Endothelial cell (in vitro differentiated cells): ENCODE measurements at places on chromosomes 3 and 15.

DNA sequence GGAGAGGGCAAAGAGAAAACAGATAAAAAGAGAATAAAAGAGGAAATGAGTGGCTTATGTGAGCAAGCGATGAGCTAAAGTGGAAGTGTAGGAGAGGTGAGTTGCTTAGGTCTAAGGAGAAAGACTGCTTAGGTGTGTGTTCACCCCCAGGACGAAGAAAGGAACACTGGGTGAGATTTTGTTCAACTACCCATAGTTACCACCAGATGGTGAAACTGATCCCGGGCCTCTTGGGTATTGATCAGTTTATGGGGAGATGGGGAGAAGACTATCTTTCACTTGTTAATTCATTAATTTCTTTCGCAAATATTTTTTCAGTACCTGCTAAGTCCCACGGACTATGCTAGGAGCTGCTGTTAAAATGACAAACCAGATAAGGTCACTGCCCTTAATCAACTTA lies 33.9 kb downstream of the GAP43 start:
- DNase-seq: no peak

DNA sequence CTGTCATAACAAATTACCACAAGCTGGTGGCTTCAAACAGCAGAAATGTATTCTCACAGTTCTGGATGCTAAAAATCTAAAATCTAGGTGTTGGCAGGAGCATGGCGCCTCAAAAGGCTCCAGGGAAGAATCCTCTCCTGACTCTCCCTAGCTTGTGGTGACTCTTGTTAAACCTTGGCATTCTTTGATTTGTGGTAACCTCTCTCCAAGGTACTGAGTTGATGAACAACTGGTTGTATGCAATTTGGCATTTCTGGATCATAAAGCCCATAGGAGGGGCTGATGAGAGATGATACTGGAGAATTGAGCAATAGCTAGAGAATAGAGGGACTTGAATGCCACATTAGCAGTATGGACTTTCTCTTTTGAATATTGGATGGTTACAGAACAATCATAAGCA lies 821.8 kb downstream of the TBL1XR1 start:
- DNase-seq: no peak

DNA sequence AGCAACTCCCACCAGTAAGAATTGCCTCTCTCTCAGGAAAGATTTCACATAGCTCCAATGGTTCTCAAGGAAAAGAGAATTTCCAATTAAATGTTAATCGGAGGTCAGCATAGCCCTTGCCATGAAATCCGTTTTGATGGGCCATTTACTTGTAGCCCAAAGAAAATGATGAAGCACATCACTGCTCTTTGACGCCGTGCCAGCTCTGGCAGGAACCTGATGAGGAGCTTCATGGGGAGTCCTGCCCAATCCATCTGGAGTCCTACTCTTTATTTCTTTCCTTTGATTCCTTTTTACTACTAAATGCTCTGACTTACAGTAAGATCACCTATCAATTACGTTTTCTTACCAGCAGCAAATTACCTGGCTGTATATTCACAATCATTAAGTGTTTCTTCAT lies 84.7 kb downstream of the FGF12 start:
- no peak for DNase-seq

- DNase-seq: no peak
Observed at GRCh38 chr3:50617096-50617791, at the start of gene MAPKAPK3. TSS of gene MAPKAPK3 (plus strand) at chr3:50617151. CDS start at chr3:50617566, 415 bp downstream.

- DNase-seq: no peak
Observed at GRCh38 chr15:41024131-41024530, 70.9 kb downstream of the CHAC1 start.

GRCh38 chr3:161323926-161324621 lies 47.2 kb downstream of the SPTSSB start:
- DNase-seq: no peak

GRCh38 chr3:18201315-18201714 lies 223.8 kb downstream of the SATB1 start:
- DNase-seq: no peak

- DNase-seq: no peak
Observed at GRCh38 chr3:33000691-33001385, 49.4 kb downstream of the CCR4 start.

DNA sequence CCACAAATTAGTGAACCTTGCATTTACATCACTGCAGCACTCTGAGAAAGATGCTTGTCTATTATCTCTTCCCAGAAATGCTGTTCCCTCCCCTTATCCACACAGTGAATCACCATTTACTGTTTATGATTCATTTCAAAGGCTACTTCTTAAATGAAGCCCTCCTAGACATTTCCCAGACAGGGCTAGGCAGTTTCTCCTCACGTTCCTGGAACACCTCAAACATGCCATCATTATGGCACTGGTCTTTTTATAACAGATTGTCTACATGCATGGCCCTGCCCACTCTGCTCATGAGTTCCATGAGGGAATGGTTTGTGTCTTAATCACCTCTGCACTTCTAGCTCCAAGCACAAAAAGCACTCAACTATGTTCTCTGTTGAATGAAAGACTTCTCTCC lies 32.2 kb upstream of the TM2D3 start:
- DNase-seq: no peak

GRCh38 chr15:68559345-68560310 lies 19.2 kb upstream of the CORO2B start:
- DNase-seq: peak; percentile 94

GRCh38 chr3:149881879-149882278 lies 68.9 kb downstream of the RNF13 start:
- no peak for DNase-seq

DNA sequence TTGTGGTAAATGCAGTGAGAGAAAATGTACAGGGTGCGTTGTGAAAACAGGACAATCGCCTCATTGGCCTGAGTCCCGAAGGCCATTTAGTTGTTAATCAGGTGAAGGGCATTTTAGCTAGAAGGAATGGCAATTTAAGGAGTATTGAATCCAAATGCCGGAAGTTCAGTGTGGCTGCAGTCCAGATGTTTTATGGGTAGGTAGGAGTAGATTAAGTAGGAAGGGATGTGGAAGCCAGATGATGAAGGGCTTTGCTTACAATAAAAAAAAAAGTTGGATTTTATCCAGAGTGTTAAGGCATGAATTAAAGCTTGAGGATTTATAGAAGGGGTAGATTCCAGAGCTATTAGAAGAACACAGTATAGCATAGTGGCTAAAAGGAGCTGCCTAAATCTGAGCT lies 572.7 kb downstream of the NLGN1 start:
- no peak for DNase-seq

GRCh38 chr3:99808163-99808794 lies 9.4 kb upstream of the CMSS1 start:
- peak; percentile 69 for DNase-seq

- peak; percentile 31 for DNase-seq
Observed at GRCh38 chr15:90871139-90871715, 2.8 kb downstream of the FURIN start.

GRCh38 chr3:172787746-172788145 lies 37.2 kb downstream of the ECT2 start:
- DNase-seq: no peak

- no peak for DNase-seq
Observed at GRCh38 chr15:55784286-55784685, 41.3 kb upstream of the PRTG start.

DNA sequence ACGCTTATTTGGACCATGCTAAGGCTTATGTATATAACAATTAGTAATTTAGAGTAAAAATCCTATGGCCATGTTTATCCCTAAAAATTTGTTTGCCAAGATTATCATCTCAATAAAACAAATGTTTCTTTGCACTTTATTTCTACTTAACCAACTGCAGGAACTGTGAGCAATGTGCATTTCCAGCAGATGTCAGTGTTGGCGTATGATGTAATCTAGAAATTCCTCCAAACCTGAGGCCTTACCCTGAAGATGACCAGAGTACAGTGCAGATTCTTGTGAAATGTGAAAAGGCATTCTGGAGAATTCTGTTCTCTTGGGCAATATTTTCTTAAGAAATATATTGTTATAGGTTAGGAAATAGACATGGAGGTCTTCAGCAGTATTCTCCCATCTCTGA lies 205.9 kb downstream of the MBNL1 start:
- peak; percentile 43 for DNase-seq

DNA sequence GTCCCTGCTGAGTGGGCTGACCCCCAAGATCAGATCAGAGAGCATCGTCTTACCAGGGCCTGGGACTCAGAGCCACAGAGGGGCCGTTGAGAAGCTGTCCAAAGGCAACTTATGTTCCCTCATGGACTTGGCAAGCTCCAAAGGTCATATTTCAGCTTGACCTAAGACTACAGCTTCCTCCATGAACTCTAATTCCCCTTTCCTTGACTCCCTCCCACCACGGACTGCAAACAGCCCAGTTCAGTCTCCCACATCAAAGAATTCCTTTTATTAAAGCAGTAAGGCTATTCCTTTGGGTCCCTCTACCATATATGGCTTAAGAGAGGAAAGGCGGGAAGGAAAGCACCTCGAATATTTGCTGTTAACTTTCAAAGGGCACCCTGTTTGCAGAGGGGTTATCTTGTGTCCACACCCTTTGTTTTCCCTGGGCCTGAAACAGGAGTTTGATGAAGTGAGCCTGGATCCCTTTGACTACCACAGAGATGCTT lies 146.1 kb upstream of the THBS1 start:
- no peak for DNase-seq

DNA sequence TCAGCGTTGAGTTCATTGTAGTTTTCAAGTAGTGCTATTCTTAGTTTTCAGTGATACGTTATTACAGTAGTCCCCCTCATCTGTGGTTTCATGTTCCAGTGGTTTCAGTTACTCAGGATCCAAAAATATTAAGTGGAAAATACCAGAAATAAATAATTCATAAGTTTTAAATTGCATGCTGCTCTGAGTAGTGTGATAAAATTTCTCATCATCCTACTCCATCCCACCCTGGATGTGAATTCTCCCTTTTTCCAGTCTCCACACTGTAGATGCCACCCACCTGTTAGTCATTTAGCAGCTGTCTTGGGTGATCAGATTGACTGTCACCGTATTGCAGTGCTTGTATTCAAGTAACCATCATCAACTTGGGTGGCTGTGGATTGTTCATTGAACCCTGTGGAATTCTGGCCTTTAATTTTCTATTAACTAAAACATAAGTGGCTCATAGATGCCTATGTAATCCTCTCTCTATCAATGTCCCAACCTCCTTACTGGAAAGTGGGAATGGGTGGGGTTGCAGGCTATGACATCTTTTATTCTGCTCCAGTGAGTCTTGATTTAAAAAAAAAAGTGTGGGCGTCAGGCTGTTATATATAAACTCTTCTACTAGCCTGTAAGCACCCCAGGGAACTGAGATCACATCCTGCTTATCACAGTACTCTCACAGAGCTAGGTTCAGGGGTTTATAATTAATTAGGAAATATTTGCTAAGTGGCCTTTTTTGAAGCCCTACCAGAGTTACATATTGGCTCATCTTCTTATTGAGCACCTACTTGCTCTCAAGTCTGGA lies 97.5 kb downstream of the CFAP20DC start:
- no peak for DNase-seq

GRCh38 chr3:48655606-48656005 lies 7.1 kb downstream of the CELSR3 start:
- no peak for DNase-seq

- no peak for DNase-seq
Observed at GRCh38 chr3:45628746-45629145, 34.2 kb downstream of the LIMD1 start.

DNA sequence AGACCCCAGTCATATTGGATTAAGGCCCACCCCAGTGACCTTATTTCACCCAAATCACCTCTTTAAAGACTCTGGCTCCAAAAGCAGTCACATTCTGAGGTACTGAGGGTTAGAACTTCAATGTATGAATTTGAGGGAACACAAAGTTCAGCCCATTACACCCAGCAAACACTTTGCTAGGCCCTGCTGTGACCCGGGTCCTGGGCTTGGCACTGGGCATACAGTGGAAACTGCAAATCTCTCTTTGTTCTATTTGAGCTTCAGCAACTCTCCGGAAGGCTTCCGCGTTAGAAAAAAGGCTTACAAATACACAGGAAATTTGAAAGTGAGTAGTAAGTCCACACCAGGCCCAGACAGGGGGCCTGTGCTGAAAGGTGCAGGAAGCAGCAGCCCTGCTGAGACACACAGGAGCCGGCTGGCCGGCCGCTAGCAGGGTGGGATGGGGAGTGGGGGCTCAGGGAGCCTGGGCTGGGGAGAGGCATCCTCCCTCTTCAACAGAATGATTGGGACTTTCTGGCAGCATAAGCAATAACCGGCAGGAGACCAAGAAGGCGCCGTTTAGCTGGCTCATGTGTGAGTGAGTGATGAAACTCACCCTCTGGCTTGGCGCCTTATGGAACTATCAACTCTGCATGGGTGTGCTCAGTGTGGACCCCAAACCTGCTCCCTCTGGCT lies 13.0 kb downstream of the LIPC start:
- no peak for DNase-seq

- DNase-seq: peak; percentile 17
Observed at GRCh38 chr15:66746231-66746605, 44.2 kb downstream of the SMAD6 start.

- no peak for DNase-seq
Observed at GRCh38 chr3:134085034-134085775, 55.5 kb upstream of the SLCO2A1 start.

DNA sequence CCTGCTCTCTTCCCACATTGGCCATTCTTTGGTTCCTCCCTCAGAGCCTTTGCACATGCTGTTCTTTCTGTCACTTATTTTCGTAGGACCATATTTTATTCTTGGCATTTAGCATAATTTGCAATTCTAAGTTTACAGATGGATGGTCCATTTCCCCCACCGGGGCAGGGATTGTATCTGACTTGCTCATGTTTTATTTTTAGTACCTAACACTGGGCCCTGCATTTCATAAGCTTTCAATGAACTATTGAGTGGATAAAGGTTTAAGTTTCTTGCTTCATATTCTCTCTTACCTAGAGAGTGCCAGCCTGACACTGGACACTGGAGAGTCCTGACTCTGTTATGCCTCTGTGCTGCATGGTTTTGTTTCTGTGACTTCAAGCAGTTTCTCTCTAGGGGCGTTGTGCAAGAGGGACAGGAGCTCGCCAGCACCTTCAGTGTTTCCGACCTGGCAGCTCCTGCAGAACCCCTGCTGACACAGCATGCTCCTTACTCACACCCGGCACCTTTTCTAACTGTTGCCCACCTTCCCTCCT lies 87.4 kb downstream of the FLNB start:
- DNase-seq: no peak

DNA sequence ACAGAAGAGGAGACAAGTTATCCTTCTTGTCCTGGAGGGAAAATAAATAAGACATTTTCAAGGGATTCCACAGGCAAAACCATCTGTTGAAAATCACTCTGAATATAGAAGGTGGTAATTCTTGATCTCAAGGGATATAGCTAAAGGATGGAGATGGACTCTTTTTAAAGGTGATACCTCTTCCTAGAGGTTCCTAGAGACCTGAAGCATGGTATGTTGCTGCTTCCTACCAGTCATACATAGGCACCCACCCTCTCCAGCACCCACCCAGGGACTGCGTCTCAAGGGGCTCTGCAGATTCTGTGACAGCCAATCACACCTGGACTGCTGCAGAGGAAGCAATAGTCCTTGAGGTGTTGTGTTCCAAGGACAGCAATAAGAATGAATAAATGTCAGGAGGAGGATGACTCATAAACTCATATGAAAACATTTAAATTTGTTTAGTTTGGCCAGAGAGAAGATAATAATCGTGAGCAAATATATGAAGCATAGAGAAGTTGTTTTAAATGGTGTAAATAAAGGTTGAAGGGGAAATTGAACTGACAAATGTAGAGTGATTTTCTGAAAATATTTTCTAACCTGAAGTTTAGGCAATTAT lies 741.6 kb upstream of the CBLB start:
- no peak for DNase-seq

- no peak for DNase-seq
Observed at GRCh38 chr15:91854639-91854990, 1.1 kb downstream of the SLCO3A1 start.

- DNase-seq: no peak
Observed at GRCh38 chr3:10337323-10338163, 16.6 kb upstream of the SEC13 start.

- DNase-seq: no peak
Observed at GRCh38 chr3:11288786-11289637, 16.8 kb downstream of the ATG7 start.
